Pulmonary artery endothelial cell (primary cell): ENCODE measurements at places on chromosomes 6 and 20. TPM values are rescaled to one million over a fixed set of nuclear protein-coding genes. Genes with fewer than 3 reads are reported as not detected.

DNA sequence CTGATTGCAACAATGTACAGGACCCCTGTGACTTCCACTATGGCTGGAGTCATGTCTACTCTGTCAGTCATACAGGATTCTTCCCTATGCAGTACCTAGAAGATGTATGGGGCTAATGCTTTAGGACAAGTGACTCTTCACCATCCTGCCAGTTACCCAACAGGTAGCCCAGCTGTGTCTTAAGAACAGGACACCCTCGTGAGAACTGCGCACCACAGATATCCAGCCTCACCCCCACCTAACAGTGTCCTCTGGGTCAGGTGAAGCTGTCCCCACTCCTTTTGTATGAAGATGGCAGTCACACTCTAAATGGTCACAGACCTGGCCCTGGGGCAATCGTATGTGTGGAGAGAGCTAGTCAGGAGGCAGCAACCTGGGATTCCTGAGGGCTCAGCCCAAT, 191.6 kb downstream of the C6orf118 start:
- no peak for DNase-seq

KHDC1L gene
- not detected in 2 replicates for total RNA-seq

GRCh38 chr6:3899970-3900439, 50.8 kb downstream of the FAM50B start:
- DNase-seq = no peak

GRCh38 chr6:22411376-22412105, 114.7 kb upstream of the PRL start:
- no peak for DNase-seq

GRCh38 chr6:140758169-140758877, 1374.4 kb upstream of the GJE1 start:
- no peak for DNase-seq

ZNF165 gene
- total RNA-seq = 0.33 and 0.35 TPM in 2 replicates

EEF1E1 gene
- total RNA-seq = 76.2 and 107 TPM in 2 replicates

FERMT1 gene
- 1.1 and 2.2 TPM in 2 replicates for total RNA-seq

GRCh38 chr6:157891544-157892362, 68.7 kb downstream of the SNX9 start:
- no peak for DNase-seq

DNA sequence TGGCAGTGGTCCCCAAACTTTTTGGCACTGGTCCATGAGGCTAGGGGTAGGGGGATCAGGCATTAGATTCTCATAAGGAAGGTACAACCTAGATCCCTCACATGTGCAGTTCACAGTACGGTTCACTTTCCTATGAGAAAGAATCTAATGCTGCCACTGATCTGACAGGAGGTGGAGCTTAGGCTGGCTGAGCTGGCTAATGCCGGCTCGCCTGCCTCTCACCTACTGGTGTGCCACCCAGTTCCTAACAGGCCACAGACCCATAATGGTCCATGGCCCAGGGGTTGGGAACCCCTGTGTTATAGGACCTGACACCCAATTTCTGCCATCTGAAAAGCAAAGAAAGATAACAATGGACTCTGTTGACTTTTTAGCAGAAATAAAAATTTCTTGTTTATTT, 199.6 kb downstream of the GMPR start:
- no peak for DNase-seq

GRCh38 chr6:142732790-142733189, 212.2 kb downstream of the HIVEP2 start:
- no peak for DNase-seq

- DNase-seq = no peak
Measured at GRCh38 chr20:2602746-2603145, 49.7 kb upstream of the NOP56 start.

DNA sequence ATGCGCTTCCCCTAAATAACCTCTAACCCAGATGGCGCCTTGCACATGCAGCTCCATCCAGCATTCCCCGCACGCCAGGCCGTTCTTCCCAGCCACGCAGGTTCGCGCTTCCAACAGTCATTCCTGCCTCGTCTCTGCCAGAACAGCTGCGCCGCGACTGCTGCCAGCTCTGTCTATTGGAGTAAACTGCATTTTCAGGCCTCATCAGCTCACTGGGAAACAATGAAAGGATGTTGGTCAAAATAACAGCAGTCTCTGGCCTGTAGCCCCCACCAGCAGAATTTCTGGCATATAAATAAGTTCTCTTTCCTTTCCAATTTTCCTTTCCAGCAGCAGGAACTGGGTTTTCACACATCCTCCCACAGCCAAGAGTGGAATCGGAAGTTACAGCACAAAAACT, 14.6 kb downstream of the NRSN1 start:
- no peak for DNase-seq

- DNase-seq = no peak
Measured at GRCh38 chr20:61520893-61521460, 268.9 kb downstream of the CDH4 start.

DNA sequence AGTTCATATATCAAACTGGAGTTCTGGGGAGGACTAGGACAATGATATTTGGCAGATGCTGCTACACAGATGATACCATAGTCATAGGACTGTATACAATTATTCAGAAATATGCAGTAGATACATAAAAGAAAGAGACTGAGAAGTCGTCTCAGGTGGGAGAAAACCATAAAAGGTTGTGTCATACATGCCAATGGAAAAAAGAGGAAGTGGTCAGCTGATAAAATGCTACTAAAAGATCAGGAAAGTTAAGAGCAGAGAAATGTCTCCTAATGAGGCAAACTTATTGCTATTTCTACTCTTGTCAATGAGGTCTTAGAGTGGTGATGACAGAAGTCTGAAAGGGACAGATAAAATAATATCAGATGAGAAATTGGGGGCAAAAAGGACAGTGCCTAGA, 407.6 kb downstream of the COL12A1 start:
- no peak for DNase-seq

GRCh38 chr6:42616716-42617115, 52.9 kb downstream of the UBR2 start:
- no peak for DNase-seq

GRCh38 chr6:38514399-38514798, 125.3 kb downstream of the BTBD9 start:
- DNase-seq = no peak

DNA sequence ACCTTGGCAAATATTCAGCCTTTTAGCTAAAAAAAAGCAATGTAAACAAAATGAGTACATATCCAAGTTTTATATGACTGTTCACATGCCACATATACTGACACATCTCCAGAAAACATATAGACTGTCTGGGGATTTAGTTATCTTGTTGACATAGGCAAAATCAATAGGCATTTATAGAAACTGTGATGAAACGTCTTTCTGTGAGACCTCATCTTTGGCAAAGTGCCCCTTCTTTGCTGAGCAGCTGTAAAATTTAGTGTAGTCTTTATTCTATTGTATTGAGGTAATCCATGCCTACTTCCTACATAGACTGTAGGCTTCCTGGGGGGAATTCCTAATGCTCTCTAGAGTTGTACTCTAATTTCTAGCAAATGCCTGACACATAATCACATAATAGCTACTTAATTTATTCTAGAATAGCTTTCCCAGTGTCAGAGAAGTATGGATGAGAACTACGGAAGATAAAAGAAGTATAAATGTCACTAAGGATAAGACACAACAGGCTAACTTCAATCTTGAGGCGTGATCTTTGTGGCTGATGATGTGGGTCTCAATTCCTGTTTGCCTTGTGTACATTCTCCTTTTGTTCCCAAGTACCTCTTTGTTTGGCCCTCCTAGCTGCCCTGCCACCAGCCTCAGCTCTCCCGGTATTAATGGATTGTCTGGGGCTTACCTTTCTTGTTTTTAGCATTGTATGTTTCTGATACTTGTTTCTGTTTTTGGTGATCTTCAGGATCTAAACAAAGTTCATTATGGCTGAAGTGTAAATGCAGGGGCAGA, 30.6 kb downstream of the PTCHD4 start:
- no peak for DNase-seq

- DNase-seq = no peak
Measured at GRCh38 chr6:2054516-2055067, 190.8 kb downstream of the GMDS start.

DNA sequence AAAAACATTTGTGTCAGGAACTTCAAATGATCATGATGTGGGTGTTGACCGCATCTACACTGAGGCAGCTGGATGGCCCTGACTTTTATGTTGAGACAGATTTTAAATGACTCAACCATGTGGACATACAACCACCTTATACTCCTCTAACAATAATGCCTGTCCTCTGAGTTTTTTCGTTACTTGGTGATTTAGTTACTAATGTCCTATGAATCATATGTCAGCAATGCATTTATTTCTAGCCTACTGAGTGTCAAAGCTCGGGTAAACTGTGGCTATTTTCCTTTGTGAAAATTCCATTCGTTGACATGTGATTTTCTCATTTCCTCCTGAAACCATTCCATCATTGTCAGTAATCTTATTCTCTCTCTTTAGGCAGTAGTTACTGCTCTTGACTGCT, 38.9 kb upstream of the NKX2-4 start:
- peak; percentile 39 for DNase-seq

GRCh38 chr6:49915035-49915434, 48.7 kb upstream of the CRISP1 start:
- no peak for DNase-seq

OLIG3 gene
- not detected in 2 replicates for total RNA-seq

DNA sequence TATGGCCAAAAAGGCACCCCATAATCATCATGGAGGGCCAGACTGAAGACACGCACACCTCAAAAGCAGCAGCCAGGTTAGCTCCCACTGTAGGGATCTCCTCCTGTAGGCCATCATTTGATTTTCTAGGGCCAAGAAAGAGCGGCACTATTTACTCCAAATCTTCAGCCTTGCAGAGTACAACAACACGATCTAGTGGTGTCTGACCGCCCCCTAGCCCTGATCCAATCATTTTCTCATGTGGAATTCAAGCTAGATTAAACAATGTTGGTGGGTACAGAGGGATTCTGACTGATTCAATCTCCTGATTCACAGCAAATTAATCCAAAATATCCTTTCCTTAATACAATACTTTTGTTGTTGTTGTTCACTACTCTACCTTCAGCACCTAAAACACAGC, 12.5 kb downstream of the GNAS-AS1 start:
- no peak for DNase-seq
